ENCODE measurements at places on chromosomes 11 and 22.

DNA sequence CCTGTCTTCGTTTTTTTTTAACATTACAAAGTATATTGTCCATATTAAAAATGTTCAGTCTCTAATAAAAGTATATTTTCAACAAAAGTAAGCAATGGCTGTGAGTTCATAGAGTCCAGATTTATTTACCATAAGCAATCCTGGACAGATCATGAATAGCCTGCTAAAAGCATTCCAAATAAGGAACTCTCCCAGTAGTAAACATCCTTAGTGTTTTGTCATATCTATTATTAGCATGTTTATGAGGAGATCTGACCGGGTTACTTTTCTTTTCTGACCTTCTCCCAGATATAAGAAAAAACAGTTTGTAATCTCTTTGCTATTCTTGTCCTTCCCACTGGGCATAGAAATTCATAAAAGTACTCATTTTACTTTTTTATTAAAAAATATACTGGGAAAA is 403.9 kb upstream of the ANO3 start:
- no peak overlapping the region for H3K27ac ChIP-seq
- H3K4me1 ChIP-seq = no peaks in the 10 kb centered on the region
- H3K4me3 ChIP-seq = no peak overlapping the region
- H3K27me3 ChIP-seq = no peaks in the 10 kb centered on the region

DNA sequence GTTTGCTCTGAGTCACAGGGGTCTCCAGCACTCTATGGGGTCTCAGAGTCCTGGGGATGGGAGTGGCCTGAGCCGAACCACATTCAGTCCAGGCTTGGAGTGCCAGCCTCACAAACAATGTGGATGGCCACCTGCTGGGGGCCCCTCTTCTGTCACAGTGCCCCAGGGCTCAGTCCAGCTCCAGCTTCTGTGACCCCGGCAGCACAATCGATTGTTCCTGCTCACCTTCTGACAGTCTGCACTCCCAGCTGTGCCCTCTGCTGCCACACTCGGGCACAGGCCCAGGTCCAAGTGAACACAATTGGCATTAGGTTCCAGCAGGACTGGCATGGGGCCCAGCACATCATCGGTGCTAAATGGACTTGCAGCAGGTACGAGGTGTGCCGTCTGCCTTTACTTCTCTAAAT is 84.8 kb downstream of the TP53I11 start:
- no peak overlapping the region for H3K4me3 ChIP-seq
- no peak for DNase-seq
- no peak overlapping the region for H3K27ac ChIP-seq
- peaks cover 51% of the 10 kb centered on the region for H3K27me3 ChIP-seq
- no peaks in the 10 kb centered on the region for H3K36me3 ChIP-seq

GRCh38 chr11:81220146-81220895 is 1513.3 kb downstream of the FAM181B start:
- no peaks in the 10 kb centered on the region for H3K36me3 ChIP-seq
- no peak overlapping the region for H3K4me3 ChIP-seq
- H3K4me1 ChIP-seq = no peaks in the 10 kb centered on the region
- DNase-seq = no peak
- H3K27me3 ChIP-seq = no peaks in the 10 kb centered on the region

DNA sequence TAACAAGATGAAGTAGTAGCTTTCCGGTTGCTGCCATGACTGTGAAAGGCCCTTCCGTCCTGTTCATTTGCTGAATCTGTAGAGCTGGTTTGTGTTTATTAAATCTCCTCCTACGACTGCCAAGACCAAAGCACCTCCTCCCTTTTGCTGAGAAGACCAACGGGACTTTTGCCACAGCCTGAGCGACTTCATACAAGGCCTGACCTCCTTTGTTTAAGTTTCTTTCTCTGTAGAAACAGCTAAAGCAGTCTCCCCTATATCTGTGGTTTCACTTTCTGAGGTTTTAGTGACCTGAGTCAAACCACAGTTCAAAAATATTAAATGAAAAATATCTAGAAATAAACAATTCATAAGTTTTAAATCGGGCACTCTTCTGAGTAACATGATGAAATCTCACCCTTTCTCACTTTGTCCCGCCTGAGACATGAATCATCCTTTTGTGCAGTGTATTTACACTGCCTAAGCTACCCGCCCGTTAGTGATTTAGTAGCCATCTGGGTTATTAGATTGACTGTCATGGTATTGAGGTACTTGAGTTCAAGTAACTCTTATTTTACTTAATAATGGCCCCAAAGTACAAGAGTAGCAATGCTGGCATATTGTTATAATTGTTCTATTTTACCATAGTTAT is 119.1 kb upstream of the LRRC4C start:
- no peak for DNase-seq
- H3K36me3 ChIP-seq = no peaks in the 10 kb centered on the region
- no peak overlapping the region for H3K4me3 ChIP-seq
- H3K4me1 ChIP-seq = no peaks in the 10 kb centered on the region

GRCh38 chr11:86370922-86371594 is 3.6 kb upstream of the CCDC81 start:
- peaks cover 7% of the 10 kb centered on the region for H3K4me1 ChIP-seq
- DNase-seq = no peak
- no peak overlapping the region for H3K4me3 ChIP-seq
- no peak overlapping the region for H3K27ac ChIP-seq

- no peaks in the 10 kb centered on the region for H3K27me3 ChIP-seq
- H3K27ac ChIP-seq = no peak overlapping the region
- H3K4me1 ChIP-seq = no peaks in the 10 kb centered on the region
- H3K36me3 ChIP-seq = no peaks in the 10 kb centered on the region
These were observed 106.4 kb upstream of the KIRREL3 start for GRCh38 chr11:127106938-127107337.

DNA sequence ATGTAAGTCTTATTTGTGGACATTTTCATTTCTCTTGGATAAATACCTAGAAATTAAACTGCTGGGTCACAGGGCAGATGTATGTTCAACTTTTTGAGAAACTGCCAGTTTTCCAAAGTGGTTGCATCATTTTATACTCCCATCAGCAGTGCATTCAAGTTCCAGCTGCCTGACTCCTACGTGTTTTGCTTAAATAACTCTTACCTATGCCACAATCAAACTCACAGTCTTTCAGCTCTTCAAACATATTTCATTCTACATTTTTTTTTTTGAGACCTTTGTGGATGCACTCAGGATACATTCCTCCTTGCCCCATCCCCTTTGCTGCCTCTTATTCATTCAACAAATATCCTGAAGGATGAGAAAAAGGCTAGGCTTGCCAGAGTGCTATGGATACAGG is 9.2 kb downstream of the TCF20 start:
- H3K36me3 ChIP-seq = peaks cover 11% of the 10 kb centered on the region
- no peak overlapping the region for H3K27ac ChIP-seq
- no peak for DNase-seq
- H3K27me3 ChIP-seq = no peaks in the 10 kb centered on the region
- H3K4me1 ChIP-seq = peaks cover 54% of the 10 kb centered on the region
- no peak overlapping the region for H3K4me3 ChIP-seq

- DNase-seq = no peak
- H3K36me3 ChIP-seq = peaks cover 43% of the 10 kb centered on the region
These were observed 2.4 kb downstream of the RRP8 start for GRCh38 chr11:6601041-6601461.

GRCh38 chr11:47915783-47916182 is 64.6 kb upstream of the PTPRJ start:
- H3K4me1 ChIP-seq = peaks cover 33% of the 10 kb centered on the region
- H3K4me3 ChIP-seq = no peak overlapping the region
- H3K36me3 ChIP-seq = no peaks in the 10 kb centered on the region
- no peak overlapping the region for H3K27ac ChIP-seq
- no peaks in the 10 kb centered on the region for H3K27me3 ChIP-seq

DNA sequence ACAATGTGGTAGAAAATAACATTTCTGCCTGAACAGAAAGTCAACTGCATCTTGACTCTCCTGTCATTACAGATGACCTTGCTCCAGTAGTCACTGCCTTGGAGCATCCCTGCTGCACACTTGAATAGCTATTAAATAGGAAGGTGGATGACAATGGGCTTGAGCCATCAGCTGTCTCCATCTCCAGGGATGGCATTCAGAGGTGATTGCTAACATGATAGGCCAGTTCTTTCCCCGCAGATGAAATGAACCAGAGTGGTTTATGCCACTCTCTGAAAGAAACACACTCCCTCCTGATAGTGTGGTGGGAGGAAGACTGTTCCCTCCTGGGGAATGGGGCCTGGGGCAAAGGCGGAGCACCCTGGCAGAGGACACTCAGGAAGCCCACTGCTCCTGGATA is 57.1 kb upstream of the OLFML1 start:
- no peak overlapping the region for H3K27ac ChIP-seq
- no peak for DNase-seq
- H3K4me1 ChIP-seq = peaks cover under 1% of the 10 kb centered on the region
- H3K4me3 ChIP-seq = no peak overlapping the region
- H3K27me3 ChIP-seq = peaks cover 2% of the 10 kb centered on the region

DNA sequence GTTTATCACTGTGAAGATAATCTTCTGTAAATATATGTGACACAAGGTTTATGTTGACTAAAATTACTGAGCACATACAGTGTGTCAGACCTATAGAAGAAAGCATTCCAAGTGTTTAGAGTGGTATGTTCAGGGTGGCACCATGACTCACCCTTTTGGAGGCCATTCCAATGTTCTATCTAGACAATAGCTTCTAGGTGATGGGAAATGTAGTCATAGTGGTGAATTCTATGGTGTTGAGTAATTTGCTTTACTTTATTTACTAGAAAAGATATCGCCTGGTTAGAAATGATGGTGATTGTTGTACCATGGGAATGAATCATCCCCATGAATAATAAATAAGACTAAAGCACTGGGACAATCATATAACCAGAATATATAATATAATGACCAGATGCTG is 72.9 kb upstream of the OR4C15 start:
- no peaks in the 10 kb centered on the region for H3K4me1 ChIP-seq
- H3K4me3 ChIP-seq = no peak overlapping the region
- DNase-seq = no peak

GRCh38 chr11:11074686-11075335 is 217.0 kb upstream of the ZBED5 start:
- peaks cover 20% of the 10 kb centered on the region for H3K4me1 ChIP-seq
- H3K36me3 ChIP-seq = no peaks in the 10 kb centered on the region
- H3K27ac ChIP-seq = no peak overlapping the region

DNA sequence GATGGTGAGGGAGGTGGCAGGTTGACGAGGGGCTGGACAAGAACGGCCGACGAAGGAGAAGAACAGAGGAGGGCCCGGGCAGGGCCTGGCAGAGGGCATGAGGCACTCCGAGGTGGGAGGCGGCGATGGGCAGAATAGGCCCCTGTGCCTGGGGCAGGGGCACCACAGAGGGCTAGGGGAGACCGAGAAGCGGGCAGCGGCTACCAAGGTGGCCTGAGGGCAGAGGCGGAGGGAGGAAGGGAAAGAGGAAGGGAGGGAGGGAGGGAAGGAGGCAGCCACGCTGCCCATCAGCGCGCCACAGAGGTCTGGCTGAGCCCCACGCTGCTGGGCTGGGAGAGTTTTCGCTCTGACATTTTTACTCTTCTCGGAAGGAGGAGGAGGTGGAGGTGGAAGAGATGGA is 11.3 kb downstream of the LSP1 start:
- peaks cover 9% of the 10 kb centered on the region for H3K4me1 ChIP-seq
- H3K4me3 ChIP-seq = no peak overlapping the region
- H3K27ac ChIP-seq = no peak overlapping the region
- no peaks in the 10 kb centered on the region for H3K27me3 ChIP-seq

GRCh38 chr11:31817054-31817620 is 6.0 kb upstream of the PAX6 start:
- no peaks in the 10 kb centered on the region for H3K36me3 ChIP-seq
- H3K4me1 ChIP-seq = no peaks in the 10 kb centered on the region
- peaks cover 73% of the 10 kb centered on the region for H3K27me3 ChIP-seq
- no peak for DNase-seq

- H3K36me3 ChIP-seq = no peaks in the 10 kb centered on the region
- H3K4me1 ChIP-seq = no peaks in the 10 kb centered on the region
- no peak for DNase-seq
- H3K4me3 ChIP-seq = no peak overlapping the region
- H3K27ac ChIP-seq = no peak overlapping the region
- H3K27me3 ChIP-seq = no peaks in the 10 kb centered on the region
These were observed 388.8 kb downstream of the LUZP2 start for GRCh38 chr11:24885580-24886173.

GRCh38 chr11:19187833-19188258 is 13.9 kb downstream of the CSRP3 start:
- no peaks in the 10 kb centered on the region for H3K27me3 ChIP-seq
- no peak for DNase-seq
- no peaks in the 10 kb centered on the region for H3K36me3 ChIP-seq
- no peak overlapping the region for H3K4me3 ChIP-seq
- no peaks in the 10 kb centered on the region for H3K4me1 ChIP-seq

GRCh38 chr11:4957396-4957795 is 1.9 kb upstream of the OR51A2 start:
- H3K4me1 ChIP-seq = no peaks in the 10 kb centered on the region
- no peaks in the 10 kb centered on the region for H3K27me3 ChIP-seq
- H3K27ac ChIP-seq = no peak overlapping the region
- no peaks in the 10 kb centered on the region for H3K36me3 ChIP-seq

GRCh38 chr11:12179019-12179418 is 68.6 kb downstream of the MICAL2 start:
- no peak for DNase-seq
- peak overlapping the region; percentile 58 for H3K4me3 ChIP-seq
- peaks cover 70% of the 10 kb centered on the region for H3K4me1 ChIP-seq
- H3K27ac ChIP-seq = peak overlapping the region; percentile 89

GRCh38 chr11:125945797-125946520 is at the start of gene VSIG10L2:
TSS of gene VSIG10L2 (plus strand) at chr11:125946044. CDS start at chr11:125946056, 12 bp downstream.
- no peak for DNase-seq
- H3K27ac ChIP-seq = no peak within 1 kb of the TSS
- H3K36me3 ChIP-seq = no peaks in the 10 kb centered on the region
- no peak within 1 kb of the TSS for H3K4me3 ChIP-seq
- H3K27me3 ChIP-seq = no peaks in the 10 kb centered on the region

DNA sequence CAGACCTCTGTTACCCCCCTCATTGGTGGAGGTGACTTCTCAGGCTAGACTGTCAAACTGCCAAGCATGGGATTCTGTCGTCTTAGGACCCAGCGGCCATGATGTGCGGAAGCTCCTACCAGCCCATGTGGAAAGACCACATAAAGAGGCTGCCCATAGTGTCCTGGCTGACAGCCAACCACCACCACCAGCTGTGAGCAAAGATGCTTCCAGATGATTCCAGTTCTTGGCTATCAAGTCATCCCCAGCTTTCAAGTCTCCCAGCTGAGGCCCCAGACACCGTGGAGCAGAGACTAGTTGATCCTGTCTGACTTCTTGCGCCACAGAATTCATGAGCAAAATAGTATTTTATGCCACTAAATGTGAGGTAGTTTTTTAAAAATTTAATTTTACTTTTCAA is 32.9 kb downstream of the SCUBE1 start:
- H3K27ac ChIP-seq = no peak overlapping the region
- H3K4me1 ChIP-seq = no peaks in the 10 kb centered on the region
- no peaks in the 10 kb centered on the region for H3K36me3 ChIP-seq
- H3K27me3 ChIP-seq = peaks cover 19% of the 10 kb centered on the region
- no peak for DNase-seq
- no peak overlapping the region for H3K4me3 ChIP-seq

GRCh38 chr11:110509472-110509871 is 79.7 kb downstream of the FDX1 start:
- no peaks in the 10 kb centered on the region for H3K36me3 ChIP-seq
- H3K4me3 ChIP-seq = no peak overlapping the region
- no peaks in the 10 kb centered on the region for H3K4me1 ChIP-seq
- no peak for DNase-seq
